Mesothelial cell of epicardium (in vitro differentiated cells): ENCODE measurements at places on chromosomes 2 and 18. TPM values are rescaled to one million over a fixed set of nuclear protein-coding genes. Genes with fewer than 3 reads are reported as not detected.
A peak's percentile ranks its signal among the peaks of the same experiment; 100 is the strongest.

DNA sequence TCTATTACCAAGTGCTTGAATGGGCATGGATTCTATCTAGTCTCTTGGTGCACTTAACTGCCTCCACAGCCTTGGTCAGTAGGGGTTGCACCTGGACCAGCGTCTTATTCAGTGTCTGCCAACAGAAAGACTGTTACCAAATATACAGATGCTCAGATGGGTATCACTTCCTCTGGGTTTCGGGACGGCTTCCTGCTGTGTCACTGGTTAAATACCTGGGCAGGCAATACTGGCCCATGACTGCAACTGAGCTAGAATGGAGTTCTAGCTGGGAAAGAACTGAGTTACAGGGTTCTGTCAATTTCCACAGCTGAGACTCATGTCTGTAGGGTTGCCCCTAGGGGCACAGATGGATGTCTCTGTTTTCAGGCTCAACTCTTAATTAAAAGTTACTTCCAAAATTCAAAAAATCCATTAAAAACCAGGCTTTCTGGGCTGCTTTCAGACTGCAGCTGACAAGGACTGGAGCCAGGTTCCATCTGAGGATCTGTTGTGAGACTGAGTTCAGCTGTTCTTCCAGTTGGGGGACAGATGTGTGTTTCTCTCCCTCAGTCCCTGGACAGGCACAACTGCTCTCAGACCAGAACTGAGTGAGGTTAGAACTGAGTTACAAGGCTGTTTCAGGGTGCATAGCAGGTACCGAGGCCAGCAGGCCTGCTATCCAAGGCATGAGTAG is 789.6 kb upstream of the SLC8A1 start:
- no peak for DNase-seq

The TMEM169 gene
- total RNA-seq: 0.71 to 0.84 TPM (median 0.78 TPM) in 3 replicates

The TCF23 gene
- 0.04 TPM in 1 of 3 replicates, not detected in the others for total RNA-seq

- no peak for DNase-seq
Observed at GRCh38 chr2:120981443-120981842, 245.8 kb downstream of the GLI2 start.

- peak; percentile 51 for DNase-seq
Observed at GRCh38 chr2:25309402-25309801, 32.3 kb downstream of the DNMT3A start.

- no peak for DNase-seq
Observed at GRCh38 chr2:186984966-186985365, 136.0 kb upstream of the ZSWIM2 start.

- DNase-seq: no peak
Observed at GRCh38 chr18:31050635-31051034, 8.1 kb upstream of the DSC3 start.

The LRATD1 gene
- 2.2 to 2.6 TPM (median 2.4 TPM) in 3 replicates for total RNA-seq

DNA sequence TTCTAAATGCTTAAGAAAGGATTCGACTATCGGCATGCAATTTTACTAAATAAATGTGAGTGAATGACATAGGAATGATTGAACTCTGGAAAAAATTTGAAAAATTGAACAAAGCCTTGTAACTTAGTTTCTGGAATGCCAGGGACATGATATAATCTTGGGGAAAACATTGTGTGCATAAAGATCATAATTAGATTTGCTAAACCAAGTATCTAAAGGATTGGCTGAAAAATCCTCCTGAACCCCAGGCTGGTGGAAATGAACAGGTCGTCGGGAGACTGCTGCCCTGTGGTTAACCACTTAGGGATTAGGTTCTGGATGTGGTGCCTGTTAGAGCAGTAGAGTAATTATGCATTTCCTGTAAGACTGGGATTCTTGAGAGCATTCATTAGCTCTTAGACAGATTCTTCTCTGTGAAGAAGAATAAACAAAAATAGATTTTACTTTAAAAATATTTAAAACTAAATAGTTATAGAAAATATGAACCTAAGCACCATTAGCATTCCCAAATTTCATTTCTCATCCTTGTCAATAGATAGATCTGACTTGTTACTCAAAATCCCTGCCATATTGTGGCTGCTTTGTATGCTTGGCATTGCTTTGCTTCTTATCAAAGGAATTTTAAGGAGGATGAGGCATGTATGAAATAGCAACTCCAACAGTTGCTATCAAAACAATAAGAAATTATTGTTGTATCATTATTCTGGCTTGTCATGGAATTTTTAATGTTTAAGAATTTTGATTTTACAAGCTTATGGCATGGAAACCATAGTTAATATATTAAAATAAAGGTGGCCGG is 55.9 kb downstream of the LYPD6B start:
- no peak for DNase-seq

DNA sequence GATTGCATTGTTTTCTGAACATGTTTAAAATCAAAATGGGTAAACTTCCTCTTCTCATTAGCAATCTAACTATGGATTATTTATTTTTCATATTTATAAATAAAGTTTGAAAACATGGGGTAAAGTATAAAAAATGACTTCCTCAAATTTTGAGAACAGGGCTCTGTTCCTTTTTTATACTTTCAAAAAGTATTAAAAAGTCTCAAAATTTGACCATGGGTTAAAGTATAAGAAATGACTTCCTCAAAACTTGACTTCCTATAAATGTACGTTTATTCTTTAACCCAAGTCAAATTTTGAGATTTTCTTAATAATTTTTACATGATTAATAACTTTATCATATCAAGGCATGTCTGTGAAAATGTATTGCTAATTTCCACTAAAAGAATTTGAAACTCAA is 512.4 kb downstream of the GALR1 start:
- no peak for DNase-seq

The EHD3 gene
- 12.7 to 13.2 TPM (median 12.9 TPM) in 3 replicates for total RNA-seq

The DCDC2C gene
- not detected in 3 replicates for total RNA-seq

- no peak for DNase-seq
Observed at GRCh38 chr18:51890762-51891161, 449.2 kb upstream of the DCC start.

DNA sequence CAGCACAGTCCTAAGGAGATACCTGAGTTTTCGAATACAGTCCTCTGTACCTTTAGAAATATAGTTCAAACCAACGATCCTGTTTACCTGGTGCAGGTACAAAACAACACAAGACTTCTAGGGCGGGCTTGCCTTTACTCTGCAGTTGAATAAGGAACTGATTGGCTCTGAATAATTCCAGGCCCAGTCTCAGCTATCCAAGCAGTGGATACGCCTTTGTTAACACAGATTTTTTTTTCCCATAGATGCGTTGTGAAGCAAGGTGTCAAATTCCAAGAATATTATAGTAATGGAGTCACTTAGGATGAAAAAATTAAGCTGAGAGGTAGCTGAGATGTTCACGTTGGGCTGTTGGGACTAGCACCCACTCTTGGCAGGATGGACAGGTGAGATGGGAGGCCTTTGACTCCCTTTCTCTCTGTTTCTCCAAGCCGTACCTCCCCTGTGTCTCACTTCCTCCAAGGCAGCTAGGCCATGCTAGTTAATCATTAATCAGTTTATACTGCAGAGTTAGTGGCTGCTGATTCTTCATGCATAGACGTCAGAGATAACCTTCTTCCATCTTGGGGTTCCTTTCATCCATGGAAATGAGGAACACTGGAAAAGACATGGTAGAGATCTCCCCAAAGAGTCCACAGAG is 380.8 kb upstream of the ACVR2A start:
- no peak for DNase-seq

DNA sequence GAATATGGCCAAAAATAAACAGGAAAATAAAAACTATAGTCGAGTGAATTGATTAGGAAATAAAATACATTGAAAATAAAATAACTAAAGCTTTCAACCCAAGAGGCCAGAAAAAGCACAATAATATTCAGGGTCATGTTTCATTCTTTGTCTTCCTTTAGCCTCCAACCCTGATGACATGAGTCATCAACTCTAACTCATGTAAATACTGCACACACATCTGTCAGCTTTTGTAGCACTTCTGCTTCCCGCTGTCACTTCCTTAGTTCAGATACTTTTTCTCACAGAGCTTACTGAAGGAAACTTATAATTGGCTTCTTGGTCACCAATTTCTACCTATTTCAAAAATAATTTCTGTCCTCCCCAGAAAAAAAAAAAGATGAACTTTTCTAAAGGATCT is 112.8 kb downstream of the UPP2 start:
- DNase-seq: no peak

DNA sequence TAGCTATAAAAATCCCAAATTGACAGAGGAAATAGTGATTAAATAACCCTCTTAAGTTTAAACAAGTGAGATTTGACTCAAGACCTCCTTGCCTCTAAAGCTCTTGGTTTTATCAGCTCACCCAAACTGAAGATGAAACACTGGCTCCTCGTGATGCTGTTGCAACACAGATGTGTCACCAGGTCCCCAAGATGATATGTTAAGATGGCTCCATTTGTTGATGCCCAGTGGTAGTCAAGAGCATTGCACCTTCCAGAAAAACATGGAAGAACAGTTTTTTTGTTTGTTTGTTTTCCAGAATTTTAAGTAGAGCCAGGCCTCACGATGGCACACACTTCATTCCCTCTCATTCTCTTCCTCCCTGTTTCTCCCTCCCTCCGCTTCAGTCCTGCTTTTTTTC is 399.8 kb downstream of the TXNL1 start:
- no peak for DNase-seq

DNA sequence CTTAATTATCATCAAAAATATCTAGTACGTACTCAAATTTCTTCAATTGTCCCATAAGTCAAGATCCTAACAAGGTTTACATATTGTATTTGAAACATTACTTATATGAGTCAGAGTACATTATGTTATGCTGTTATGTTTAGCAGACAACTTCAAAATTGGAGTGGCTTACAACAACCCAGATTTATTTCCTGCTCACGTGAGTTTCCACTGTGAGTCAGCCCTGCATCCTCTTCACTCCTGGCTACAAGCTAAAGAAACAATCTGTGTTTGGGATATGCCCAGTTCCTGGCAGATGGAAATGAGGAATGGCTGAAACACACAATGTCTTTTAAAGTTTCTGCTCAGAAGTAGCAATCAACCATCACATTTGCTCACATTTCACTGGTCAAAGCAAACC is 31.5 kb upstream of the TANC1 start:
- DNase-seq: no peak

DNA sequence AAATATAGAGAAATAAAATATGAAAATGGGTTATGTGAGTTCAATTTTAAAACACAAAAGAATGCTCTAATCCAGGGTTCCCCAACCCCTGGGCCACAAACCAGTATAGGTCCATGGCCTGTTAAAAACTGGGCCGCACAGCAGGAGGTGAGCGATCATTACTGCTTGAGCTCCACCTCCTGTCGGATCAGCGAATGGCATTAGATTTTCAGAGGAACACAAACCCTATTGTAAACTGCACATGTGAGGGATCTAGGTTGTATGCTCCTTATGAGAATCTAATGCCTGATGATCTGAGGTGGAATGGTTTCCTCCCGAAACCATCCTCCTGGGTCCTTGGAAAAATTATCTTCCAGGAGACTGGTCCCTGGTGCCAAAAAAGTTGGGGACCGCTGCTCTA is 34.7 kb downstream of the TTR start:
- DNase-seq: no peak

The OTOS gene
- total RNA-seq: not detected in 3 replicates

DNA sequence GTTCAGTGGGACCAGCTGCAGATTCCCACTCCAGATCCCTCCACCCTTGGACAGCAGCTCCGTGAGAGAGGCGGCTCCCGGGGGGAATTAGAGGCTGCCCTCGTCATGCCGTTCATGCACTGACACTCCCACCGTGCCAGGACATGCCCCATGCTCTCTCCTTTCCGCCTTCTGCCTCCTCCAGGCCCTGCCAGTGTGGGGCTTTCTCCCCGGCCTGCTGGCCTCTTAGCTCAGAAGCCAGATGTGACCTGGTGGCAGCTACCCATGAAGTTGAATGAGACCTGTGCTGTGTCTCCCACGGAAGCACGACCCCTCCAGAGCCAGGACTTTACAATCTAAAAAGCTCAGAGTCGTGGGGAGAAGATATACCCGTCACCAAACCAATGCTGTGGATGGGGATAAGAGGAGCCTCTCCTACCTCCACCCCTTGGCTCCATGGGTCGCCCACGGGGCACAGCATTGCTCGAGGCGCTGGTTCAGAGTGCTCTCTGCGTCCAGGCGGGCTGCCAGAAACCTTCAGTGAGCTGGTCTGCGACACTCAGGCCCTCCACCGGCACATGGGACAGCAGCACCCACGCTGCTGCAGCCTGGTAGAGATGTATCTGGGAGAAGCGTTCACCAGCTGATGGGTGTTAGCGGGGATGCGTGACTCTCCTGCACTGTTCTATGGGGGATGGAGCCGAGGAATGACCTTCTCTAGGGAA is 111.0 kb upstream of the GPC1 start:
- no peak for DNase-seq

The LAMA1 gene
- 91.4 to 99.8 TPM (median 93.7 TPM) in 3 replicates for total RNA-seq

GRCh38 chr2:130818809-130819208 is 17.9 kb upstream of the ARHGEF4 start:
- DNase-seq: no peak

The IL36G gene
- total RNA-seq: not detected in 3 replicates

The SNRNP200 gene
- total RNA-seq: 195 to 200 TPM (median 199 TPM) in 3 replicates

The TRIM54 gene
- 0.18 to 0.47 TPM (median 0.18 TPM) in 3 replicates for total RNA-seq

The ASB1 gene
- 33.2 to 39.2 TPM (median 38.9 TPM) in 3 replicates for total RNA-seq

DNA sequence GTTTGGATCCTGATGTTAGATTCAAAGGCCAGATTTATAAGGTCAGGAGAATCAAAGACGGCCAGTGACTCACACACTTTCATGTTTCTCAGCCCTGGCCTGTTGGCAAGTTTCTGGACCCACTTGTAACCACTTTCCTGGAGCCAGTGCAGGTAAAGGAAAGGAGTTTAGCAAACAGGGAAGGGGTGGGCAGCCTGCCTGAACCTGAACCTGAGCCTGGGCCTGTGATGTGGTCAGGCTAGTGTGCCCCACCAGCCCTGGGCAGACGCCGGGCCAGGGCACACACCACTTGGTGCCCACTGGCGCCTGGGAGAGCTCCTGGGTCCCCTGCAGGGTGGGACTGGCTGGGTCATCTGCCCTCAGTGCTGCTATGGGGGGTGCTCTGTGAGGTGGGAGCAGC is 100.5 kb upstream of the SPRED2 start:
- DNase-seq: no peak

GRCh38 chr2:216189410-216189809 is 80.3 kb downstream of the XRCC5 start:
- no peak for DNase-seq

DNA sequence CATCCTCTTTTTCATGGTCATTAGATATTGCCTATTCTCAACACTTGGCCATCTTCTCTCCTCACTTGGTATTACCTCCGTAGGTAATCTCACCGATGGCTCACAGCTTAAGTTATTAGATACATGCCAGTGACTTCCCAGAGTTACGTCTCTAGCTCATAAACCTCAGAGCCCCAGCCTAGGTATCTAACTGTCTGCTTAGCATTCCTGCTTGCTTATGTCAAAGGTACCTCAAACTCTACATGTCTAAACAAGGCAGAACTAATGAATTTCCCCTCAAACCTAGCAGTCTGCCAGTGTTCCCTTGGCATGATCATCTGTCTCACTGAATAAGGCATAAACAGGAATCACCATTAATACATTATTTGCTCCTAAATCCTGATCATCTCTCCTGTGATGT is 27.7 kb upstream of the ZNF638 start:
- DNase-seq: no peak

The PLCD4 gene
- total RNA-seq: 1.0 to 1.5 TPM (median 1.3 TPM) in 3 replicates

- DNase-seq: no peak
Observed at GRCh38 chr2:316381-316780, 28.5 kb upstream of the ALKAL2 start.
